Upper lobe of left lung (tissue), 6 donors: ENCODE measurements at places on chromosomes 3 and 15. TPM values are rescaled to one million over a fixed set of nuclear protein-coding genes. Genes with fewer than 3 reads are reported as not detected.
A peak's percentile ranks its signal among the peaks of the same experiment; 100 is the strongest.

The FSD2 gene
- total RNA-seq, result 0.86 TPM

The EPHA6 gene
- 1.0 TPM for total RNA-seq

The STAB1 gene
- 49.5 TPM for total RNA-seq

The COLQ gene
- total RNA-seq, result 34.6 TPM

GRCh38 chr15:25883463-25884259 lies 20.5 kb upstream of the ATP10A start:
- H3K4me3 ChIP-seq, result no peak overlapping the region
- H3K4me1 ChIP-seq, result no peaks in the 10 kb centered on the region
- no peaks in the 10 kb centered on the region for H3K27me3 ChIP-seq
- no peaks in the 10 kb centered on the region for H3K36me3 ChIP-seq
- DNase-seq, result no peak

- peaks cover 5% of the 10 kb centered on the region for H3K4me1 ChIP-seq
- no peaks in the 10 kb centered on the region for H3K27me3 ChIP-seq
- no peaks in the 10 kb centered on the region for H3K36me3 ChIP-seq
- no peak overlapping the region for H3K4me3 ChIP-seq
Measured at GRCh38 chr3:184759666-184760200, 47.9 kb upstream of the MAGEF1 start.

DNA sequence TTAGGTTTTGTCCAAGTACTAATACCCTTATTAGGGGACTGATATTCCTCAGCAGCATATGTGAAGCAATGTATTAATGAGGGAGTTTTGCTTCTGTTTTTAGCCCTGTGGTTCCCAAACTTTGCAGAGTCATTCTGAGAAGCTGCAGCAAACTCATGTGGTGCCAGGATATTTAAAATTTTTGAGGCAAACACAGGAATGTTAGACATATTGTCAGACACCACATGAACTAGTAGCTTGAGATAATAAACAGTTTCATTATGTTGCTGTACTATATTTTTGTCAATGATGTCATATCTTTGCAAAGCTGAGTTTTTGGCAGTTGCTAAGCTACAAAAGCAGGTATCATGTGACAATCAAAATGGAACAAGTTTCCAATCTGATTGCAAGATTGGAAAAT lies 36.6 kb downstream of the ATP6V1A start:
- DNase-seq, result no peak
- peak overlapping the region; percentile 52 for H3K27ac ChIP-seq
- H3K4me1 ChIP-seq, result peaks cover 16% of the 10 kb centered on the region
- H3K4me3 ChIP-seq, result no peak overlapping the region
- no peaks in the 10 kb centered on the region for H3K27me3 ChIP-seq

- no peak overlapping the region for H3K4me3 ChIP-seq
- no peaks in the 10 kb centered on the region for H3K4me1 ChIP-seq
- H3K27me3 ChIP-seq, result no peaks in the 10 kb centered on the region
- H3K36me3 ChIP-seq, result no peaks in the 10 kb centered on the region
- no peak for DNase-seq
Measured at GRCh38 chr15:73270366-73271097, 98.2 kb downstream of the HCN4 start.

DNA sequence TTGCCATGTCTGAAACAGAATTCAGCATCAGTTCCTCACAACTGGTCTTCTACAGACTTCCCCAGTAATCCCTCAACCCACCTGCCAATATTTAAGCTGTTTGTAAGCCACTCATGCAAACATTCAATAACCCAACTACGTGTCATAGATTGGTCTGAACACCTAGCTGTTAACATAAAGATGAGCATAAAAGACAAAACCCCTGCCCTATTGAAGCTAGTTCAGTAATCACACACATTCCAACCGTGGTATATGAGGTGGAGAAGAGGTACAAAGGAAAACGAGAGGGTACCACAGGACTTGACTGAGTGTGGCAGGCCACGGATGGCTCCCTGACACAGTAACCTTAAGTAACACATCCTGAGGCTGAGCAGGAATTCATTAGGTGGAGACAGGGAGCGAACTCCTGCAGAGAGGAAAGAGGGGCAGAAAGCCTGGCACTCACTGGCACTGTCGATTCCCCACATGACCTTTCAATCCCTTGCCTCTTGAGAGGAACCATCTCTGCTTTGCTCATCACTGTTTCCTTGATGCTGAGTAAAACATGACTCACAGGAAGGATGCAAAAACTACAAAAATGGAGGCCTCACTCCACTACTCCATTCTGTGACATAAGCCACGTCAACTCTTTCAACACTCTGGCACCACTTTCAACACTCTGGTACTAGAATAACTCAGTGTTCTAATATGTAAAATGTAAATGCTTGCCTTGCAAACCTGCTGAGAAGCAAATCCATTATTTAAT lies 31.3 kb downstream of the RPN1 start:
- peaks cover 57% of the 10 kb centered on the region for H3K36me3 ChIP-seq
- no peak overlapping the region for H3K27ac ChIP-seq
- no peaks in the 10 kb centered on the region for H3K27me3 ChIP-seq
- DNase-seq, result no peak
- H3K4me3 ChIP-seq, result no peak overlapping the region

DNA sequence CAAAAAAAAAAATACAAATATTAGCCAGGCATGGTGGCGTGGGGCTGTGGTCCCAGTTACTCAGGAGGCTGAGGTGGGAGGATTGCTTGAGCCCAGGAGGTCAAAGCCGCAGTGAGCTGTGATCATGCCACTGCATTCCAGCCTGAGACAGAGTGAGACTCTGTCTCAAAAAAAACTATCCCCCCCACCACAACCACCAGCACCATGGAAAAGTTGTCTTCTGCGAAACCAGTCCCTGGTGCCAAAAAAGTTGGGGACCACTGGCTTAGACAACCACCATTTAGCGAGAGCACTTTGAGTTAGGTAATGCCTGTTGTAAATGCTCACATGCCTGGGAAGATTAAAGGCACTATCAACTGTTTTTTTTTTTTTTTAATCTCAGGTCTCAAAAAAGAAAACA lies 15.4 kb downstream of the ARHGAP31 start:
- H3K4me1 ChIP-seq, result peaks cover 62% of the 10 kb centered on the region
- peaks cover 12% of the 10 kb centered on the region for H3K36me3 ChIP-seq
- H3K27ac ChIP-seq, result no peak overlapping the region
- no peaks in the 10 kb centered on the region for H3K27me3 ChIP-seq

GRCh38 chr3:177438596-177439220 lies 241.4 kb upstream of the TBL1XR1 start:
- peaks cover 3% of the 10 kb centered on the region for H3K4me1 ChIP-seq
- H3K27me3 ChIP-seq, result no peaks in the 10 kb centered on the region
- H3K36me3 ChIP-seq, result no peaks in the 10 kb centered on the region
- no peak overlapping the region for H3K27ac ChIP-seq

DNA sequence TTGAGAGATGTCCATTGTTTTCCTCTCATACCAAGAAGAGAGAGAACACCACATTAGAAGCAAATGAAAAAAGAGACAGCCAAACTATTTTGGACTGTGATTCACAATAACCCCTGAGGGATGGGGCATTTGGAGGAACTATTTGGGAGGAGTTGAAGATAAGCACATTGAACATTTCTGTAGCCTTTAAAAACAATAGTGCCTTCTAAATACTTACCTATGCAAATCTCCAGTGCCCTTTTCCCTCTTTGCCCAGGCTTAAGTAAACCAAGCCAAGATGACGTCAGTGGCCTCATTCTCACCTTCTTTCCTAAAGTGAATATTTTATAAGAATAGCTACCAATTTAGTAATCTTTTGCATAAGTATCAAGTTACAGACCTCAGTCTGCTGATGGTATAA lies 89.7 kb upstream of the COL8A1 start:
- peaks cover 21% of the 10 kb centered on the region for H3K4me1 ChIP-seq
- no peak overlapping the region for H3K27ac ChIP-seq
- DNase-seq, result no peak
- H3K36me3 ChIP-seq, result no peaks in the 10 kb centered on the region
- H3K4me3 ChIP-seq, result no peak overlapping the region

- no peak for DNase-seq
- H3K27me3 ChIP-seq, result no peaks in the 10 kb centered on the region
- H3K4me1 ChIP-seq, result no peaks in the 10 kb centered on the region
- H3K36me3 ChIP-seq, result no peaks in the 10 kb centered on the region
- no peak overlapping the region for H3K4me3 ChIP-seq
Measured at GRCh38 chr3:171115667-171116066, 89.1 kb upstream of the SLC2A2 start.

- no peak overlapping the region for H3K4me3 ChIP-seq
- peaks cover 5% of the 10 kb centered on the region for H3K4me1 ChIP-seq
- H3K36me3 ChIP-seq, result no peaks in the 10 kb centered on the region
- H3K27me3 ChIP-seq, result no peaks in the 10 kb centered on the region
- H3K27ac ChIP-seq, result peak overlapping the region; percentile 2
Measured at GRCh38 chr3:188979248-188979647, 192.5 kb upstream of the TPRG1 start.

DNA sequence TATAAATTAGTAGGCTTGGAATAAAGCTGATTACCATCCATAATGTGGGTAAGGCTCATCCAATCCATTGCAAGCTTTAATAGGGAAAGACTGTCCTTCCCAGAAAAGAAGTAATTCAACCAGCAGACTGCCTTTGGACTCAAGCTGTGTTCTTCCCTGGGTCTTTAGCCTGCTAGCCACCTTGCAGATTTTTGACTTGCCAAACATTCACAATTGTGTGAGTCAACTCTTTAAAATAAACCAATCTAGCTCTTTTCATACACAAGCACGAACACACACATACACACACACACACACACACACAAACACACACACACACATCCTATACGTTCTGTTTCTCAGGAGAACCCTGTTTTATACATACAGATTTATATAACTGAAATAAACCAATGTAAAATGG lies 248.1 kb downstream of the NAALADL2 start:
- no peaks in the 10 kb centered on the region for H3K27me3 ChIP-seq
- no peaks in the 10 kb centered on the region for H3K4me1 ChIP-seq
- no peak overlapping the region for H3K27ac ChIP-seq
- no peaks in the 10 kb centered on the region for H3K36me3 ChIP-seq
- no peak for DNase-seq

DNA sequence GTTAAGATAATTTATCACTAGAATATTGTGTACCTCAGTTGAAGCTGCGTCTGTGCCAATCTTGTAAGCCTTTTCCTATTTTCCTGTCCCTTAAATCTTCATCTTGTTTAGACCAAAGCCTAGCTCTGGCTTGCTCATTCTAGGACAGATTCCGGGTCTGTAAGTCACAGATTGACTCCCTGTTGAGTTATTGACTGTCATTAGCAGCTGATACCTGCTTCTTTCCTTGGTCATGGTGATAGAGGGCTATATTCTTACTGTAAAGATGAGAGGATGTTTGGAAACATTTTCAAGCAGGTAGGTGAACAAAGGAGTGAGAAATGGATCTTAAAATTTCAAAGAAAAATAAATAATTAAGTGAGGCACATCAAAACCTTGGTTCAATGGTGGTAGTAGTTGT lies 200.2 kb downstream of the KCNH8 start:
- no peaks in the 10 kb centered on the region for H3K4me1 ChIP-seq
- no peaks in the 10 kb centered on the region for H3K27me3 ChIP-seq
- no peaks in the 10 kb centered on the region for H3K36me3 ChIP-seq
- no peak overlapping the region for H3K27ac ChIP-seq
- no peak overlapping the region for H3K4me3 ChIP-seq

- H3K27ac ChIP-seq, result no peak overlapping the region
- H3K36me3 ChIP-seq, result no peaks in the 10 kb centered on the region
- no peak overlapping the region for H3K4me3 ChIP-seq
- no peak for DNase-seq
Measured at GRCh38 chr3:102718651-102719050, 283.8 kb downstream of the ZPLD1 start.

DNA sequence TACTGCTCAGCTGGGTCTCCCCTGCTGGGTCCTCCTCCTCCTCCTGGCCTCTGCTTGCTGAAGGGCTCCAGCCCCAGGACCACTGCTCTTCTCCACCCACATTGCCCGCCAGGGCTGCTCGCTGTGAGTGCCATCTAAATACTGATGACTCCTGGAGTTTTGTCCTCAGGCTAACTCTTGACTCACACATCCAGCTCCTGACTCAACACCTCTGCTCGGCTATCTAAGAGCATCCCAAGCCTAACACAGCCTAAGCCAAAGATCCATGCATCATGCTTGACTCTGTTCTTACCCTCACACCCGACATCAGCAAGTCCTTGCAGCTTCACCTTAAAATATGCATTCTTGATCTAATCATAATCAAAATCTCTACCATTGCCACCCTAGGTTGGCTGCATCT lies 260.2 kb downstream of the KLF13 start:
- no peak for DNase-seq
- H3K27ac ChIP-seq, result no peak overlapping the region
- no peak overlapping the region for H3K4me3 ChIP-seq
- H3K27me3 ChIP-seq, result no peaks in the 10 kb centered on the region
- no peaks in the 10 kb centered on the region for H3K4me1 ChIP-seq

DNA sequence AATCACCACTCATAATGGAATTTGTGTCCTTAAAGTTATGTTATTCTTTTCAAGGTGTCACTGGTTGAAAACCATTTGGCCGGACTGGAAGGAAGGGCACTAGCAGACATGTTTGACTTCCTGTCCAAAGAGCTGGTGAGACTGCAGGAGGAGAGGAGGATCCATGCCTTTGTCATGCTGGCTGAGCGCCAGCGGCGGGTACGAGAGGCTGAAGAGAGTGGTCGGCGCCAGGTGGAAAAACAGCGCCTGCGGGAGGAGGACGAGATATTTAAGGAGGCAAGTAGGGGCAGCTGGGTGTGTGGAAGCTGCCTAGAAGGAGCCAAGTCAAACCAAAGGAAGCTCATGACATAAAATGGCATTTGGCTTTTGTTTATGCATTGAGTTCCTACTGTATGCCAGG lies 38.0 kb upstream of the NR1I2 start:
- no peak overlapping the region for H3K4me3 ChIP-seq
- H3K36me3 ChIP-seq, result no peaks in the 10 kb centered on the region
- H3K27ac ChIP-seq, result no peak overlapping the region
- no peaks in the 10 kb centered on the region for H3K27me3 ChIP-seq
- no peak for DNase-seq
- no peaks in the 10 kb centered on the region for H3K4me1 ChIP-seq

GRCh38 chr3:126102530-126102951 lies 18.6 kb upstream of the SLC41A3 start:
- H3K36me3 ChIP-seq, result no peaks in the 10 kb centered on the region
- no peak overlapping the region for H3K27ac ChIP-seq
- H3K27me3 ChIP-seq, result no peaks in the 10 kb centered on the region
- H3K4me1 ChIP-seq, result no peaks in the 10 kb centered on the region
- no peak for DNase-seq

DNA sequence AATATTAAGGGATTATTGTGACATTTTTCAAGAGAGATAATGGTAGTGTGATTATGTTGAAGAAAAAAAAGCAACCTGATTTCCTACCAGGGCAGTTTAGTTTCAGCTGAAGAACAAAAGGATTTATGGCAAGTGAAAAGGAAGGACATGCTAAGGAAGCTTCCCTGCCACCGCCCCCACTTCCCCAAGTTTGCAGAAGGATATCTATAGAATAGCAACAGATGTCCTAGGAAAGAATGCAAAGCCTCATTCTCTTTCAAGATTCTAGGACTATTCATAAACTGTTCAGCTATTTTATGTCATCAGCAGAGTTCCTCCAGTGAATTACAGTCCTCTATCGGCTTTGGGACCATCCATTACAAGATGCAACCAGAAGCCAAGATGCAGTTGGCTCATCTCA lies 160.8 kb downstream of the SATB1 start:
- H3K36me3 ChIP-seq, result no peaks in the 10 kb centered on the region
- no peak overlapping the region for H3K27ac ChIP-seq
- no peaks in the 10 kb centered on the region for H3K27me3 ChIP-seq
- no peak for DNase-seq
- H3K4me3 ChIP-seq, result no peak overlapping the region
